ENCODE measurements at places on chromosomes 7 and 10.

GRCh38 chr10:27479016-27479415 lies 25.1 kb upstream of the RAB18 start:
- peak; percentile 75 for DNase-seq

DNA sequence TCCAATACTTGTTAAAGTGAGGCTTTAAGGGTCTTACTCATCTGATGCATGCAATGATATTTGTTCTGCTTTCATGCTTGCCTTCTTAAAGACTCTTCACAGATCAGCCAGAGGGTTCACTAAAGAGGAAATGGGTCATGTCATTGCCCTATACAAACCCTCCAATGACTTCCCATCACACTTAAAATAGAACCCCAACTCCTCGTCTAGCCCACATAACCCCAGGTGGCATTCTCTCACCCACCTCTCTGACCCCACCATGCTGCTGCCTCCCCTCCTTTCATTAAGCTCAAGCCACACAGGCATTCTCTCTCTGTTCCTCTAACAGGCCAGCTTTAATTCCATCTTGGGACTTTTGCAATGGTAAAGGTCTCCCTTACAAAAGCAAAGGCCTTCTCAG lies 253.6 kb downstream of the GRID1 start:
- no peak for DNase-seq

- DNase-seq: peak; percentile 69
Observed at GRCh38 chr10:16184096-16184597, 252.7 kb upstream of the PTER start.

DNA sequence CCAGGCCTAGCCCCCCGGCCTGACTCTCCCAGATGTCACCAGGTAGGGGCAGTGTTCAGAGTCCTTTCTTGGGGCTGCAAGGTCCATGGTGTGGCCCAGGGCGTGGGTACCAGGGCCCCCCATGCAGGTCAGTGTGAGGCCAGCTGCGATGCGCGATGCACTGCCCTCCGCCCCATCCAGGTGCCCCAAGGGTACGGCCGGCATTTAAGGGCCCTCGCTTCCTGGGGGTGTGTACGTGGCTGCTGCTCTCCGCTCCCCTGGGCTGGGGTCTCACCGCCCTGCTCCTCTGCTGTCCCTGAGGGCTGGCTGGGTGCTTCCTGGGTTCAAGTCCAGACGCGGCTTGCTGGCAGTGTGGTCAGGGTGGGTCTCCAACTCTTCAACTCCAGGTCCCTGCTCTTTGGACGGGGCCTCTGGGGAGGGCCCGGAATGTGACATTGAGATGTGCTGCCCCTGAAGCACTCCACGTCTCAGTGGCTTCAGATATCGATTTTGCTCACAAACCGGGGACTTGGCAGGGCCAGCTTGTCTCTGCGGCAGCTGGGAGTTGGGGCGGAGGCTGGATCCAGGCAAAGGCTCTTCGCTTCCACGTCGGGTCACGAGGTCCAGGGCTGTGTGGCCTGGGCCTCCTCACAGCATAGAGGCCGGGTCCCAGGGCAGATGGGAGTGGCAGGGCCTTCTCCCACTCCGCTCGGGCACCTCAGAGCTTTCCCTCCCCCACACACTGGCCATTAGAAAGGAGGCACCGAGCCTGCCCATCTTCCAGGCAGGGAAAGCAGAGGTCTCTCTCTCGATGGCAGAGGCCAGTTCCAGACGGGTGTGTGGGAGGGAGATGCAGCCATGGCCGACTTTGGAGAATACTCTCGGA lies 93.2 kb downstream of the UNCX start:
- DNase-seq: no peak

DNA sequence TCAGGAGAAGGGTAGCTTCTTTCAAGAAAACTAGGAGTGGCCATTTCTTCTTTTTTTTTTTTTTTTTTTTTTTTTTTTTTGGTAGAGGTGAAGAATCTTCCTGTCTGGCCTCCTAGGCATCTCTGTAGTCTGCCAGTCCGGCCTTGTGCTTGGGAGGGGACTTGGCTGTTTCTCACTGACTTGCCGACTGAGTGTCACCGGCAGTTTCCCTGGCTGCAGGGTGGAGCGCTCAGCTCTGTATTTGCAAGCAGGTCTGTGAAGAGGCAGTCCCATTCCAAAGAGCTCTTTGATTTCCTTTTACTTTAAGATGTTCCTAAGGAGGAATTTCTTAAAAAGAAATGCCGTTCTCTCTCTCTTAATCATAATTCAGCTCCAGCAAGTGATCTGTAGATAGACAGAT lies 212.6 kb downstream of the ADRA2A start:
- DNase-seq: no peak

DNA sequence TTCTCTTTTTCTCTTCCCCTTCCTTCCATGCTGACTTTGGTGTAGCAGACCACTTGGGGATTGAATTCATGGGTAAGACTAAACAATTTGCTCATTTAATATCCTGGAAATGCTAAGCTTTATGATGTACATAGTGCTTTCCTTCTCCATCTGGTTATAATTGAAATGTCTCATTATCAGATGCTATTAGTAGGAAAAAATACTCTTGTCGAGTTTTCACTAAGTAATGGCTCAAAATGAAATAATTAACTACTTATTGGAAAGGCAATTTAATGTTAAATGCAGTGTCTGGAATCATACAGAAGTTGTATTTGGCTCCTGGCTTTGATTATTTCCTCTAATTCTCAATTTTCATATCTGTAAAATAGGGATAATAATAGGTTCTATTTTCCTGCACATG lies 990.4 kb downstream of the NRG3 start:
- no peak for DNase-seq

- DNase-seq: no peak
Observed at GRCh38 chr10:93080350-93081046, 6.8 kb downstream of the CYP26A1 start.

DNA sequence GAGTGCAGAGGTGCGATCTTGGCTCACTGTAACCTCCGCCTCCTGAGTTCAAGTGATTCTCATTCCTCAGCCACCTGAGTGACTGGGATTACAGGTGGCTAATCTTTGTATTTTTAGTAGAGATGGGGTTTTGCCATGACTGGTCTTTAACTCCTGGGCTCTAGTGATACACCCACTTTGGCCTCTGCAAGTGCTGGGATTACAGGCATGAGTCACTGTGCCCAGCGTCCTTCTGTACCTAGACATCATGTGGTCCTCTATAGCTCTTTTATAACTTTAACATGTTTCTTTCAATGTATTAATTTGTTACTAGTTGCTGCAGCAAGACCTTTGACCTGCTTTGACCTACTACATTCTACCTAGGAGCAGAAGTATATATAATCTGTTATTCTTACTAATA lies 38.7 kb upstream of the BICC1 start:
- no peak for DNase-seq

Data from foreskin keratinocyte (primary cell).